ENCODE measurements at places on chromosomes 5 and 9.

GRCh38 chr5:82276800-82277612 is 1.1 kb downstream of the RPS23 start:
- DNase-seq = no peak

DNA sequence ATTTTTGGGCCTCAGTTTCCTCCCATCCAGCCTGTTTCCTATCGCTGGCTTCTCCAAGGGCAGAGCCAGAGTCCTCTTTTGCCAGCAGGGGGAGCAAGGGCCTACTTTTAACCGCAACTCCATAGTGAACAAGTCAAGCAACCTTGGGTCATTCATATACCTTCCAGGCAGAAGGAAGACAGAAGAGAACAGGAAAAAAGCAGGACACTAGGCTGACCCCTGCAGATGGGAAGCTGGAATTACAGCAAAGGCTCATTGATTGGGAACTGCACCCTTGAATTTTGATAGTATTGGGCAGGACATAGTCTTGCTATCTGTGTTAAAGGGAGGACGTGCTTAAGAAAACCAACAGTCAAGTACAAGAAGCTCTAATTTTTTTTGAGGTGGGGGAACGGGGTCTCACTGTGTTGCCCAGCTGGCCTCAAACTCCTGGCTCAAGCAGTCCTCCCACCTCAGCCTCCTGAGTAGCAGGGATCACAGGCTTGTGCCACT is 30.1 kb downstream of the QRFP start:
- peak; percentile 54 for DNase-seq

DNA sequence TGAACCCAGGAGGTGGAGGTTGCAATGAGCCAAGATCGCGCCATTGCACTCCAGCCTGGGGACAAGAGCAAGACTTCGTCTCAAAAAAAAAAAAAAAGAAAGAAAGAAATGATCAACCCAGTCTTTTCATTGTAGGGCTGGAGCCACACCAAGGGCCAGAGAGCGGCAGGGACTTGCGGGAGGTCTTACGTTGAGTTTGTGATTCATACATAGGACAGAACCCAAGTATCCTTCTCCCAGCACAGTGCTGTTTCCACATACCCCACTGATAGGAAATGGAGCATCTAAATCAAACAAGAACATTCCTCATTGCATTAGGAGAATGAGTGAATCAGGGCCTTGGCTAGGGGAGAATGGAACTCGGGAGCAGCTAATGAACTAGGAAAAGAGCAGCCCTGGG is 3.5 kb upstream of the TNIP1 start:
- no peak for DNase-seq

DNA sequence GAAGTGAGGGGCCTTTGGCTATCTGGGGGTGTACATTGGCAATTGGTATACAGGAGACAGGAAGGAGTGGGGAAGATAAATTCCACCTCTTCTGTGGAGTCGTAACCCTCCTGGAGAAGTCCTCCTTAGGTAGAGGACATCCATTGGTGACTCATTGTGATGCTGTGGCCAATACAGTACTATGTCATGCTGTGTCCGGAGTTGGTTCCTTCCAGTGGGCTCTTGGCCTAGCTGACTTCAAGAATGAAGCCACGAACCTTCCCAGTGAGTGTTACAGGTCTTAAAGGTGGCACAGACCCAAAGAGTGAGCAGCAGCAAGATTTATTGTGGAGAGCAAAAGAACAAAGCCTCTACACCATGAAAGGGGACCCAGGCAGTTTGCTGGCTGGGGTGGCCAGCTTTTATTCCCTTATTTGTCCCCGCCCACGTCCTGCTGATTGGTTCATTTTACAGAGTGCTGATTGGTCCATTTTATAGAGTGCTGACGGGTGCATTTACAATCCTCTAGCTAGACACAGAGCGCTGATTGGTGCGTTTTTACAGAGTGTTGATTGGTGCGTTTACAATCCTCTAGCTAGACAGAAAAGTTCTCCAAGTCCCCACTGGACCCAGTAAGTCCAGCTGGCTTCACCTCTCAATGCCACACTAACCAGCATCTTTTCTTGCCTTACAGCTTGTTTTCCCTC is 37.3 kb upstream of the FBP1 start:
- DNase-seq = no peak

GRCh38 chr5:56684159-56684558 is 131.2 kb upstream of the MAP3K1 start:
- DNase-seq = no peak

GRCh38 chr9:2019723-2020122 is 4.6 kb downstream of the SMARCA2 start:
- no peak for DNase-seq

- no peak for DNase-seq
These were observed 27.8 kb downstream of the CSF1R start for GRCh38 chr5:150058480-150059126.

GRCh38 chr5:5422819-5423515 is 490 bp downstream of the ICE1 start:
- DNase-seq = no peak

- DNase-seq = no peak
These were observed 12.1 kb upstream of the PTAR1 start for GRCh38 chr9:69771775-69772418.

Measured in pulmonary artery endothelial cell (primary cell).